ENCODE measurements at places on chromosomes 5 and 9. TPM values are rescaled to one million over a fixed set of nuclear protein-coding genes. Genes with fewer than 3 reads are reported as not detected.

DNA sequence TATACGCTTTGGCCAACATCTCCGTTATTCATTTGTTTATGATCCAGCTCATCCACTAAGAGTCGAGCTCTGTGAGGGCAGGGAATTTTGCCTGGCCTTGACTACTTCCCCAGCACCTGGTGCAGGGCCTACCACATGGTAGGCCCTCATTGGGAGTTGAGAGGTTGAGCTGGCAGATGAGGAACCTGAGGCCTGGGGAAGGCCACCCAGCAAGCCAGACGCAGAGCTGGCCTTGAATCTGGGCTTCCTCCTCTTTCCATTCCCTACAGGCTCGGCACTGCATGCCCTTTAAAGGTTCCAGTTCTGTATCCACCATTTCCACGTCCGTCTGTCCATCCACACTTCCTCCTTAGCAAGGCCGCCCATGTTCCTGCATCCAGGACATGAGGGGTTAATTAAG, 24.2 kb downstream of the KCNMB1 start:
- DNase-seq, result no peak

GRCh38 chr5:17429353-17429752, 68.7 kb upstream of the TAF11L2 start:
- no peak for DNase-seq

DNA sequence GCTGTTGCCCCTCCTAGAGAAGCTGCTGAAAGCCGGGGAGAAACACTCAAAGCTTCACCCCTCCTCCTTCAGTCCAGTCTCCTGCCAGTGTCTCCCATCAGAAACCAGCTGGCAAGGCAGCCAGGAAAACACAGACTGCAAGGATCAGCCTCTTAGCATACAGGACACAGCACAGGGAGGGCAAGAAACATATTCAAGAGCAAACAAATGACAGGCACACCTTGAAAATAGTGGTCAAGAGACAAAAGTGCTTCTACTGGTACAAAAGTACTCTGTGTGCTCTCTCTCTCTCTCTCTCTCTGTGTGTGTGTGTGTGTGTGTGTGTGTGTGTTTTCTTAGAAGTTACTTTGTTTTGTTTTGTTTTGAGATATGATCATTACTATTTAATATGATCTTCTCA, 227.2 kb downstream of the RAB3C start:
- no peak for DNase-seq

GRCh38 chr5:4275232-4275631, 679.6 kb downstream of the IRX1 start:
- no peak for DNase-seq

DNA sequence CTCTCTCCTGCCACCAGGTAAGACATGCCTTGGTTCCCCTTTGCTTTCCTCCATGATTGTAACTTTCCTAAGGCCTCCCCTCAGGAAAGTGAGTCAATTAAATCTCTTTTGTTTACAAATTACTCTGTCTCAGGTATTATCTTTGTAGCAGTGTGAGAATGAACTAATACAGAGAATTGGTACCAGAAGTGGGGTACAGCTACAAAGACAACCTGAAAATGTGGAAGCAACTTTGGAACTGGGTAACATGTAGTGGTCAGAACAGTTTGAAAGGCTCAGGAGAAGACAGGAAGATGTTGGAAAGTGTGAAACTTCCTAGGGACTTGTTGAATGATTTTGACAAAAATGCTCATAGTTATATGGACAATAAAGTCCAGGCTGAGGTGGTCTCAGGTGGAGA, 97.2 kb downstream of the FAM170A start:
- no peak for DNase-seq

Gene KIAA0825
- total RNA-seq, result 12.2 TPM

Gene POU5F2
- total RNA-seq, result 3.1 TPM
